Fibroblast of lung (primary cell): ENCODE measurements at places on chromosomes 12 and 14. TPM values are rescaled to one million over a fixed set of nuclear protein-coding genes. Genes with fewer than 3 reads are reported as not detected.

KRT83 gene
- not detected in 2 replicates for total RNA-seq

KRT2 gene
- total RNA-seq: not detected in 2 replicates

KRT75 gene
- total RNA-seq: not detected in 2 replicates

KRT71 gene
- total RNA-seq: not detected in 2 replicates

TAS2R46 gene
- total RNA-seq: 1.5 and 2.0 TPM in 2 replicates

SOX5 gene
- total RNA-seq: 16.4 and 32.0 TPM in 2 replicates

TMEM229B gene
- 0.77 and 0.99 TPM in 2 replicates for total RNA-seq

KLRG1 gene
- total RNA-seq: 1.0 and 1.8 TPM in 2 replicates
